ENCODE measurements at places on chromosomes 4 and X.

GRCh38 chr4:173264684-173265185 is 69.4 kb downstream of the HMGB2 start:
- DNase-seq, result no peak

GRCh38 chr4:98638661-98639060 is 19.8 kb downstream of the TSPAN5 start:
- no peak for DNase-seq

- no peak for DNase-seq
These were observed 31.8 kb downstream of the PDGFC start for GRCh38 chr4:156939801-156940200.

- no peak for DNase-seq
These were observed 167.7 kb downstream of the MGST2 start for GRCh38 chr4:139833151-139833910.

DNA sequence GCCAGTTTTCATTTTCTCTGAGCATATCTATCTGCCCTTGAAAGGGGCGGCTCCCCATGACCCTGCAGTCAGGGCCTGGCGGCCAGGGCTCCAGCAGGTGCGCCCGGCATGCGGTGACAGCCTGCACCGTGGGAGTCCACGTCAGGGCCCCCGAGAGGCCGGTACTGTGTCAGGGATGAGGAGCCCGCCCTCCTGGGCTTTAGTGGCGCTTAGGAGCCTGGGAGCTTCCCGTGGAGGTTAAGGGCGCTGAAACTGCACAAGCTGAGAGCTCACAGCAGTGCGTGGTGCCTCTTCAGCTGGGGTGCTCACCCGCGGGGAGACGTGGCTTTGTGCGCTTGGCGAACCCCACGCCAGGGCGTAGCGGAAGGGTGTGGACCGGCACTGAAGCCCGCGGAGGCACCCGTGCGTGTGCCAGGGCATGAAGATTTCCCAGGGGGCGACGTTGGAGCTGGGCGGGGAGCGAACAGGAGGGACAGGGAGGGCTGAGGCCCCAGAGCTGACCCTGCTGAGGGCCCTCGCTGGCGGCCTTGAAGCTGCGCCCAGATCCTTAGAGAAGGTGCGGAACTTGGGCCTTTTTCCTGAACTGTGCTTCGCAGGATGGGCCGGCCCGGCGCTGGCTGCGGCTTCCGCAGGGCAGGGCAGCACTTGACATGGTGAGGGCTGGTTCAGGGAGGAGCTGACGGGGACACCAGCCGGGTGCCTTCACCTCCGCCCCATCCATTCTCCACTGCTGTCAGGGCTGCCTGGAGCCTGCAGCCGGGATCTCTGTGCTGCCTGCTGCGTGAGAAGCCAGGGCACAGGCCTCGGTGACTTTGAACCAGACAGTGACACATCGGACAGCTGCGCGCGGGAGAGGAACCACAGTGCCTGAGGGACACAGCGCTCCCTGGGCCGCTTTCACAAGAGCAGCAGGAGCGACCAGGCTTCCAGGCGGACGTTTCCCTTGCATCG is 32.9 kb downstream of the HTT-AS start:
- DNase-seq, result no peak

DNA sequence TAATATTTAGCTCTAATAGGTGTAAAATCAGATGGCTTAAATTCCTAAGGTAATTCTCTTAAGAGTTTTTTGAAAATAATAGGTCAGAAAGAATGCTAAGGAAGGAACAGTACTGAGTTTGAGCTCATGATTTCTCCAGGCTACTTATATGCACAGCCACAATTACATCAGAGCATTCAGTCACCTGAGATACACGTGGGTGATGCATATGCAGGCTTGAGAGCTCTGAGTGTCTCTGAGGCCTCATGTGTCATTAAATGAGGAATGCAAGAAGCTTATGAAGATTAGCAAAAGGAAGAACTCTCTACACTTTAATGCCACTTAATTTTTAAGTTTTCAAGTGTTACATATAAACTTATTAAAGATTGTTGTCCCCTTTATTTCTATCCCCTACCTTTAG is 124.0 kb upstream of the STIM2 start:
- DNase-seq, result no peak

DNA sequence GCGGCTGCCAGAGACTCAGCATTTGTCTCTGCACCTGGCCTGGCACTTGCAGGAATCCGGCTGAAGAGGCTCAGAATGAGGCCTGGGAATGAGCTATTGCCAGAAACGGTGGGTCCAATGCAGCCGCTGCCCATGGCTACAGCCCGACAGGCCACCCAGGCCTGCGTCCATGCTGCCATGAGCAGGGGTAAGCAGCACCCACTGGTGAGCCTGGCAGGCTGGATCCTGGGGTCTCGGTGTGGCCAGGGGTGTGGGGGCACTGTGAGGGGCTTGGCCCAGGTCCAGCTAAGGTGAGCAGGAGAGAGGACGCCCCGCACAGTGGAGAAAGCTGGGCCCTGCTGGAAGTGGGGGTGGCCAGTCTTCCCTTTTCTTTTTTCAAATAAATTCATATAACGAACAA is 60.3 kb upstream of the MXD4 start:
- no peak for DNase-seq

GRCh38 chr4:74632634-74633033 is 161.7 kb downstream of the BTC start:
- DNase-seq, result no peak

GRCh38 chr4:107600436-107600835 is 119.6 kb downstream of the PAPSS1 start:
- DNase-seq, result no peak

- no peak for DNase-seq
These were observed 54.1 kb downstream of the RPS6KA3 start for GRCh38 chrX:20212486-20213089.

DNA sequence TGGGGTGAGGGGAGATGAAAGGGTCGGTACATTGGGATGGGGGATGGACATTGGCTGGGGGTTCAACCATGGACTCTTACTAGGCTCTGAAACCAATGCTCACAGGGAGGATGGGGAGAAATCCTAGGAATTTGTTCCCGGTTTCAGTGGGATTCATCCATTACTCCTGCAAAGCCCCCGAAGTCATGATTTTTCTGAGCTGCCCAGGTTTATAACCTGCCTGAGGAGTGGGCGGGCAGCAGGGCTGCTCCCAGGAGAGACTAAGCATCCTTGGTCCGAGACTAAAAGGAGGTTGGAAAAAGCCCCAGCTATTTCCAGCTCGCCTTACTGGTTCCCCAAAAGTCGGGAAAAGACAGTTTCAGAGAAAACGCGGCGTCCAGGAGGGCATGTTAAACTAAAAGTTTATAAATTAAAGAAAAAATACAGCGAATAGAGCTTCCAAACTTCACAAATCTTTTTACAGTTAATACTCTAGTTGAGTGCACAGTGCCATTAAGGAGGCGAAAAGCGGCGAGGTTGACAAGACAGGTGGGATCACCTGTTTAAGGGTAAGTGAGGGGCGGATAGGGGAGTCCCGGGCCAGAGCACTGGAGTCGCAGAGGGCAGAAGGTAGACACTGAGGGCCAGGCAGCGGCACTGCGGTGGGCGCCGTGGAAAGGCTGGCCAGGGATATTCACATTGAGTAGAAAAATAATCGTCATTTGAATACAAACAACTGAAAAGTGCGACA is 3.7 kb downstream of the NKX3-2 start:
- no peak for DNase-seq

DNA sequence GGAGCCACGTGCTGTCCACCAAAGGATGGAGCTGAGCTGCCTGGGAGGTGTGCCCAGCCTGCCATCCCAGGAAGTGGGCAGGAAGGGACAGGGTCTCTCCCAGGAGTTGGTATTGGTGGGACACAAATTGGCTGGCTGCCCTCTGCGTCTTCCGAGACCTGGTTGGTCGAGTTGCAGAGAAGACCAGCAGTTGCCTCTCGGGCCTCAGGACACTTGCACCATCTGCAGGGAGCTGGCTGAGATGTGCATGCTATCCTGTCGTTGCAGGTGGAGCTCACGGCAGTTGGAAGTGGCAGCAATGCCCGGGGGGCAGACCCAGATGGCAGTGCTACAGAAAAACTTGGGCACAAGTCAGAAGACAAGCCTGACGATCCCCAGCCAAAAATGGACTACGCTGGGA is 30.2 kb downstream of the BCORL1 start:
- no peak for DNase-seq

DNA sequence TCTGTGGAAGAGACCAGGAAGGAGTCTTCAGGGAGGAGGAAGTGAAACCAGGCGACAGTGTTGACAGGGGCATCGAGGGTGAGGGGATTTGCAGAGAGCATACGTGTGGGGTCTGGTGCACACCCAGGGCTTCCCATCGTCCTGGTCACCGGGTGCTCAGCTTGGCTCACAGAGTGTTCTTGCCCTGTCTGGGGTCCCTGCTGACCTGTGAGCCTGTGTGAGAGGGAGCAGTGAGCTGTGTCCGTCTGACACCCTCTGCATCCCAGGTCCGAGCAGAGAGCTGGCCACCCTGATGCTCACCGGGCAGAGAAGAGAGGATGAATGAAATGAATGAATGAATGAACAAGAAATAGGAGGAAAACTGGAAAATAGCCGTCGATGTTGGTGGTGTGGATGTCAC is 46.5 kb downstream of the CPZ start:
- no peak for DNase-seq

- DNase-seq, result no peak
These were observed 715.7 kb upstream of the HTR2C start for GRCh38 chrX:113868177-113868576.

GRCh38 chr4:53026233-53026632 is 164.1 kb downstream of the RASL11B start:
- DNase-seq, result no peak

All from stimulated activated effector memory CD8-positive, alpha-beta T cell treated with anti-CD3 and anti-CD28 coated beads, Interleukin-12 subunit alpha, Interleukin-12 subunit beta, amount 100 ng/mL, for 72 hours (primary cell).